ENCODE measurements at places on chromosomes 1 and 21.

DNA sequence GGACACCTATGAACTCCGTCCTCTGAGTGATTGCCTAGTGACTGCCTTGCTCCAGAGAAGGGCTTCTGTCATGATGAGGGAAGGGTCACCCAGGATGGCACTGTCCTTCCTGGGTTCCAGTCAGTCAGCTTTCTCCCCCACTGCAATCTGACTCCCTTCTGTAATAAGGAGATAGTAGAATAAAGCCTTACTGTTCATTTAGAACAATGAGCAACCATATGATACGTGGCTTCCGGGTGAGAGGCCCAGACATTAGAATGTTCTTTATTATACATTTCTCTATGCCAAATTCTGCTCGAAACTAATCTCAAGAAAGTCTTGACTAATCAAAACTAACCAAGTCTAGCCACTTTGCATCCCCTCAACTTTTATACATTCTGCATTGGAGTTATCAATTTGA is 8.5 kb upstream of the MTMR11 start:
- DNase-seq = no peak

DNA sequence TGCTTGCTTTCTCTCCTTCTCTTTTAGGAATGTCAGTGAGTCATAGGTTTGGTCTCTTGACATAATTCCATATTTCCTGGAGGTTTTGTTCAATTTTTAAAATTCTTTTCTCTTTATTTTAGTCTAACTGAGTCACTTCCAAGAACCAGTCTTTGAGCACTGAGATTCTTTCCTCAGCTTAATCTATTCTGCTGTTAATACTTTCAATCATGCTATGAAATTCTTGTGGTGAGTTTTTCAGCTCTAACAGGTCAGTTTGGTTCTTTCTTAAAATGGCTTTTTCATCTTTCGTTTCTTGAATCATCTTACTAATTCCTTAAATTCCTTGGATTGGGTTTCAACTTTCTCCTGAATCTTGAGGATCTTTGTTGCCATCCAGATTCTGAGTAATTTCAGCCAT is 321.0 kb downstream of the PTBP2 start:
- DNase-seq = no peak

GRCh38 chr1:25820247-25821111 is 725 bp downstream of the MTFR1L start:
- DNase-seq = peak; percentile 73

DNA sequence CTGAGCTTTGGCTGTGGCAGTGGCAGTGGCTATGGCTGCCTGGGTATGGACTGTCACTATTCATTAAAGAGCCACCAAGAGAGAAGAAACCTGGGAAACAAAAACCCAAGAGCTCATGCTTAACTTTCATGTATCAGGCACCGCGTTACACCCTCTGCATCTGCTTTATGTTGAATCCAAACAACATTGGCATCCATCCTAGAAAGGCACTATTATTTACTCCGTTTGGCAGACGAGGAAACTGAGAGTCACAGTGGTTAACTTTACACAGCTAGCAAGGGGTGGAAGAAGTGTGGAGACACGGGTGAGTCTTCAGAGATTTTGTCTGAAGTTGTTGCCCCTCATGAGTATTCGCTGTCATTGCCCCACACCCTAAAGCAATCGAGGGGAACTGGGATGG is 63.8 kb downstream of the PLXNA2 start:
- no peak for DNase-seq

DNA sequence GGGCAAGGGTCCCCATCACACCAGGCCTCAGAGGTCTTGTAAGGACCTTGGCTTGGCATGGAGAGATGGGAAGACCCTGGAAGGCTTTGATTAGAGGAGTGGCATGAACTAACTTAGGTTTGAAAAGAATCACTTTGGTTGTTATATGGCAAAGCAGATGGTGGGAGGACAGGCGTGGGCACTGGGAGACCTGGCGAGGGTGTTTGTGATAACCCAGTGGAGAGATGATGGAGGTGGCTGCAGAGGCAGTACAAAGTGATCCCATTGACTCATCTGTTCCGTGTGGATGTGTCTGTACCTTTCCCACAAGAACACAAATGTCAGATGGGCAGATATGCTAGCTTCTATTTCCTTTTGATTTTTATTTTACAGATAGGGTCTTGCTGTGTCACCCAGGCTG is 168.3 kb downstream of the SLC35F3 start:
- no peak for DNase-seq

GRCh38 chr1:52913537-52913936 is 8.0 kb downstream of the ECHDC2 start:
- no peak for DNase-seq

DNA sequence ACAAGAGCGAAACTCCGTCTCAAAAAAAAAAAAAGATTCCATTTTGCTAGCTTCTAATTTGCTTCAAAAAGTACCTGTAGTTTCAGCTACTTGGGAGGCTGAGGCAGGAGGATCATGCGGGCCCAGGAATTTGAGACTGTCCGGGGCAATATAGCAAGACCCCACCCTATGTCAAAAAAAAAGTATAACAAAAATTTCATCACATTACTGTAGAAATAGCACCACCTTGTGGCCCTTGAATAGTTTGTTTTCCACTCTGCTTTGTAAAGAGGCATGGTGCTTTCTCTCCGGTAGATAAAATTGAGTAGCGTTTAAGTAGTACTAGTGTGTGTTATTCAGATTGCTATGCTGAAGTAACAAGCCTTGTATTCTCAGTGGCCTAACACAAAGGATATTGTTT is 18.2 kb upstream of the MSTO1 start:
- peak; percentile 78 for DNase-seq

DNA sequence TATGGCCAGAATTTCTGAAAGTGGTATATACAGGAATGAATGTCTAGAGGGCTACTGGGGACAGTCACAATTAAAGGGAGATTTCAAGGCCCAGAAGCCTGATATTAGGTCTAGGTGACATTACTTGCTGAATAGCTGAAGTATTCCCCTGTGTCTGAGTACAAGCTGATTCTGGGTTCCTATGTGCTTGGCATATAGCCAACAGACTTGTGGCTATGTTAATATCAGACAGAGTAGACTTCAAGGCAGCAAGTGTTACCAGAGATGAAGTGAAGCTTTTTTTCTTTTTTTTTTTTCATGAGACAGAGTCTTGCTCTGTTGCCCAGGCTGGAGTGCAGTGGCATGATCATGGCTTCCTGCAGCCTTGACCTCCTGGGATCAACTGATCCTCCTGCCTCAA is 8.3 kb downstream of the TTC4 start:
- no peak for DNase-seq

DNA sequence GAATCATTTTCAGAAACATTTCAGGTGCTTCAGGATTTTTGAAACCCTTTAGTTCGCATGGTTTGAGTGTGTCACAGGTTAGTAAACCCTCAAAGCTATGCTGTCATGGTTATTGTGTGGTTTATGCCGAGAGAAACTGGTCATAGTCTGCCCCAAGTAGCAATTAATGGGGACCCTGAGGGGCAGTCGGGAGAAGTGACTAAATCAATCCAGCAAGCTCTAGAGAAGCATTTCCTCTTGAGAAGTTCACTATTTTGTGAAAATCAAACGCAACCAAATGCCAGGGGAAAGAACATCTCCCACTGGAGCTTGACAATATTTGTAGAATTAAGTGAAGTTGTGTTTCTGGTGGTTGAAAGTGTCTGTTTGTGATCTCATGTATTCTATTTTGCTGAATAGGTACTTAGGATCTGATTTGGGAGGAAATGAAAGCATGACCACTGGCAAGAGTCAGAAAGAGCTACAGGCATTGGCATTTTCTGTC is 63.0 kb upstream of the BACH1 start:
- no peak for DNase-seq

DNA sequence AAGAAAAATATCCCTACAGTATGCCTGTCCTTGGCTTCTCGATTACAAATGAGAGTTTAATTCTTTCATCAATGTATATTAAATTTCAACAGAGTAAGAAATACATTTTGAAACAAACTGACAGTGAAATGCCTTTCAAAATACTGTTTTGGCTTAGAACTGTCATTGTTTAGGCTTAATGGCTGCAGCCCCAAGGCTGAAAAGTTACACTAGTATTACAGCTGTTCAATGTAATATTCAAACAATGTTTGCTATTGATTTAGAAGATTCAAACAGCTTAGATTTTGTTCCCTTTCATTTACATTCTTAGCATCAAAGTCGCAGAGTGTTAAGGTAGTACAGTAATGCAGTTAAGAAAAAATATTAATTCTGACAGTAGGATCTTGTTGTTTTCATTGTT is 882.9 kb upstream of the ADGRL2 start:
- no peak for DNase-seq

- no peak for DNase-seq
Observed at GRCh38 chr1:22789356-22789994, 78.8 kb downstream of the EPHB2 start.

- peak; percentile 32 for DNase-seq
Observed at GRCh38 chr1:25996966-25997827, 666 bp downstream of the PAFAH2 start.

DNA sequence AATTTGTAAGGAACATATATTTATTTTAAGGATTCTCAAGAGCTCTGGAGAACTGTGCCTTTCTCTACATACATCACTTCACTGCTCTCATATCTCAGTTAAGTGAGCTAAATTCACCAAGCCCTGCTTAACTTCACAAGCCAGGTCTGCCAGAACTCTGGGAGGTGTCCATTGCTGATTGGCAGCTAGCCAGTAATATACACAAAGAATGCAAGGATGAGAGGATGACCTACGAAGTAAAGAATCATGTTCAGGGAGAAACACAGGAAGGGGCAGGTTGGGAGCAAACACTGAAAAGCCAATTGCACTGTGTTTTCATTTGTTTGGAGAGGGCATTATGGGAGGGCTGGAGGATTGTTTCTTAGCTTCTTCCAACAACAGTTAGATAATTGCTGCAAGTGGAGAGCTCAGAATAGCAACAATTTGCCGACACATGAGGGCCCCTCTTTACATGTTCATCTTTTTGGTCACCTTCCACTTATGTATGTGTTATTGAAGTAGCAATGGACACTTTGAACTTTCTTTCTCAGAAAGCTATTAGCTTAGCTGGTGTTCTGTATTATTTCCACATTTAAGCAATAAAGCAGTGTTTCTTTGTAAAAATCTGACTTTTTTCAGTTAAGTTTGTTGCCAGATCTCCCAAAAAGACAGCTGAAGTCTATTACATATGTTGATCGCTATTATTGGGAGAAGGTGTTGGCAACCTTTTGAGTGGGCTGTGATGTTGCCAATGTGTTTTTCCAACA is 254.8 kb downstream of the LTN1 start:
- DNase-seq = no peak

DNA sequence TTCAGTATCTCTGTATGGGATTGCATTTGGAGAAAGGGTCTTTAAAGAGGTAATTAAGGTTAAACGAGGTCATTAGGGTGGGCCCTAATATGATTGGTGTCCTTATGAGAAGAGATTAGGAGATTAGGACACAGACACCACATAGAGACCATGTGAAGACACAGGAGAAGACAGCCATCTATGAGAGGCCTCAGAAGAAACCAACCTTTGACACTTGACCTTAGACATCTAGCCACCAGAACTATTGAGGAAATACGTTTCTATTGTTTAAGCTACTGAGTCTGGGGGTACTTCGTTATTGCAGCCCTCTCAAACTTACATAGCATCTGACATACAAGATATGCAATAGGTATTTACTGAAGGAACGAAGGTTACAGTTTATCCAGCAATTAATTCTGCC is 7.3 kb upstream of the VPS45 start:
- DNase-seq = no peak
